Anterior cingulate cortex (tissue), 58 donors: ENCODE measurements at places on chromosomes 2 and 18.

DNA sequence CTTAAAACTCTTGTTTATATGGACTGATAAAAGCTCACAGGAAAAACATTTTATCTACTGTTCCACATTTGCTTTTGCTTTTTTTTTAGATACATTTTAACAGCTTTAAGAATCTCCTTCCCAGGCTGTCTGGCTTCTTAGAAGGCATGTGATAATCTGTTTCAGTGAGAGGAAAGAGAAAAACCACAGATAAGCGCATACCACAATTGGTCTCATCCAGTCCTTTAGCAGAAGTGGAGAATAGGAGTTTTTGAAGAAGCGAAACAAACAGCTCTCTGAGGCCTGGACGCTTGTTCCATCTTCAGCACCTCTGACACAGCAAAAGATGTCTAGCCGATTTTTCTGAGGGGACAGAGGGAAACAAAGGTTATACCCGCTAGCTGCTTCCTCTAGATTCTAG, 37.6 kb downstream of the RMC1 start:
- no peak for DNase-seq

DNA sequence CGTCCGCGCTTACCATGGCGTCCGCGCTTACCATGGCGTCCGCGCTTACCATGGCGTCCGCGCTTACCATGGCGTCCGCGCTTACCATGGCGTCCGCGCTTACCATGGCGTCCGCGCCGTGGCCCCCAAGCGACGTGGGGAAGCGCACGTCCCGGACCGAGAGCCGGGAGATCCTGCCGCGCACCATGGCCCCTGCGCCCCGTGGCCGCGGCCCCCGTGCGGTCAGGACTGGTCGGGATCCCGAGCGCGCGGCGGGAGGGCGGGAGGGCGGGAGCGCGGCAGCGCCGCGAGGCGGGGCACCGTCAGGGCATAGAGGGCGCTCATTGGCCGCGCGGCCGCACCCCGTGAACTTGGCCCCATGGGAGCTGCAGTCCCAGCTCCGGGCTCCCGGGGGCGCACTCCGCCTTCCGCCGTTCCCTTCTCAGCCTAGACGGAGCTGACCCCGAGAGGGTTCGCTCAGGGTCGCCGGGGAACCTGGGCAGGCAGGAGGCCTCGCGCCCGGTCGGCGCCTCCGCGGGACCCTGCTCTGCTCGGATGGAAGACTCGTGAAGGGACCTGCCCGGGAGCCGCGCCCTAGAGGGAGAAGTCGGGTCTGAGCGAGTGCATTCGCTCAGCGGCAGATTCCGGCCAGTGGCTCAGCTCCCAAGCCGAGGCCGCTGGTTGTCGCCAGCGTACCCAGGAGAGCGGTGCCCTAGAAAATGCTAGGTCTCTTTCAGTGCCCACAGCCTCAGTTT, at the start of gene ENOSF1:
Gene ENOSF1, minus strand, starts transcription at position 230 of the 734 bp plus-strand sequence. Its CDS starts 43 bp downstream, at position 187.
- peak; percentile 39 for DNase-seq

DNA sequence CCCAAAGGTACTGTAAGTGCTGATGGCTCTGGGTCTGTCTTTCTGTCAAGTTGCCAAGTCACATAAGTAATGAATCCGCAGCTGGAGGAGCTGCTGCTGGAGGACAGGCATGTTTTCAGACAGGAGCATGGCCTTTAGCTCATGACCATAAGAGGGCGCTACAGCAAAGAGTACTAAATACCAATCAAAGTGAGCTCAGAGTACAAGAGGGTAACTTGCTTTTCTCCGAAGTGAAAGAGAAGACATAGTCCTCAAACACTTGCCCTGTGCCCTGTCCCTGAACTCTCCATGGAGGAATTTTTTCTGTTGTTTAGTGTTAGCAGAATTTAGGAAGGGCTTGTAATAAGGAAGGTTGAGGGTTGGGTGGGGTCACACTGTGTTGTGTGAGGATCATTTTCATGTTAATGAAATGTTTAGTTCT, 58.0 kb upstream of the EML6 start:
- DNase-seq: no peak

DNA sequence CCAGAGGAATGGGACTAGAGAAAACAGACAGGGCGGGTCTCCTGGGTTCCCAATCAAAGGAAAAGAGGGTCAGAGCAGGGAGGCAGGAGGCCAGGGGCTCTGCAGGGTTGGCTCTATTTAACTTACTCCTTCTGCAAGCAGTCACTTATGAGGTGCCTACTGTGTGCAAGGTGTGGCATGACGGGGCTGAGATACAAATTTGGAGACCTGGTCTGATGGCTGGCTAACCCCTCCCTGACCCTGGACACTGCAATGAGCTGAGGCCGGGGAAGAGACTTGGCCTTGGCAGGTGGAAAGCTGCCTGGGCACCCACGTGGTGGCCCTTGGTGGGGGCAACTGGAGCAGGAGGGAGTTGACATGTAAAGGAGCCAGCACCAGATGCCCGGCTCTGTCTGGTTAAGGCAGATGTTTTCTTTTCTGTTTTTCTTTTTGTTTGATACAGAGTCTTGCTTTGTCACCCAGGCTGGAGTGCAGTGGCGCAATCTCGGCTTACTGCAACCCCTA, 148.5 kb upstream of the GATA6 start:
- no peak for DNase-seq

DNA sequence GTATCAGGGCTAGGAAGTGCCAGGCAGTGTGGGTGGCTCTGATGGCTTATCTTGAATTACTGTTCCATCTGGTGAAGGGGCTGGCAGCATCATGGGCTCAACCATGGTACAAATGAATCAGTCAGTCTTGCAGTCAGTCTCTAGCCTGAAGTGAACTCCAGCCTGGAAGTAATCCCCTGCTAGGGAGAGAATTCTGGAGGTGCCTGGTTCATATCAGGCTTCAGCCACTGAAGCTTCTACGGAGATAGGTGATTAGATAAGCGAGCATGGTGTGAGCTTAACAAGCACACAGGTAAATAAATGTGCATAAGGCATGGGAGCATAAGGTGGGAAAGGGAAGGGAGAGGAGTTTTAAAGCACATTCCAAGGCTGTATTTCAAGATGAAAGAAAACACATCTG, 541.7 kb downstream of the MBD2 start:
- DNase-seq: no peak

- DNase-seq: no peak
Observed at GRCh38 chr2:200431996-200432705, 77.7 kb downstream of the KCTD18 start.
